Cerebellum (tissue), 4 donors: ENCODE measurements at places on chromosomes 3 and 15.

DNA sequence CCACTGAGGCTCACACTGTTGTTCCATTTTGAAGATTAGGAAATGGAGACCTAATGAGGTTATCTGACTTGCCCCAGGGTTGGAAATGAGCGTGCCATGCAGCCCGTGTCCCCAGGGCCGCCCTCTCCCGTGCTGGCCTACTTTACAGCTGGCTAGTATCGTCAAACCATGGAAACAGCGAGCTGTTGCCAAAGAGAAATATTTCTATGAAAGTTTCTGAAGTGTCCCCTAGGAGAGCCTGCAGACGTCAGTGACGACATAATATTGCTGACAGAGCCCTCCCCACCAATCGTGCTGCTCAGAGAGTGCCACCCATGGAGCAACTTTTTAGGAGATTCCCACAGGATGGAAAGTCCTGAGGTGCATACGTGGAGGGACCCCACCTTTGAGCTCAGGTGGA lies 11.2 kb upstream of the FAM174B start:
- no peak for DNase-seq

DNA sequence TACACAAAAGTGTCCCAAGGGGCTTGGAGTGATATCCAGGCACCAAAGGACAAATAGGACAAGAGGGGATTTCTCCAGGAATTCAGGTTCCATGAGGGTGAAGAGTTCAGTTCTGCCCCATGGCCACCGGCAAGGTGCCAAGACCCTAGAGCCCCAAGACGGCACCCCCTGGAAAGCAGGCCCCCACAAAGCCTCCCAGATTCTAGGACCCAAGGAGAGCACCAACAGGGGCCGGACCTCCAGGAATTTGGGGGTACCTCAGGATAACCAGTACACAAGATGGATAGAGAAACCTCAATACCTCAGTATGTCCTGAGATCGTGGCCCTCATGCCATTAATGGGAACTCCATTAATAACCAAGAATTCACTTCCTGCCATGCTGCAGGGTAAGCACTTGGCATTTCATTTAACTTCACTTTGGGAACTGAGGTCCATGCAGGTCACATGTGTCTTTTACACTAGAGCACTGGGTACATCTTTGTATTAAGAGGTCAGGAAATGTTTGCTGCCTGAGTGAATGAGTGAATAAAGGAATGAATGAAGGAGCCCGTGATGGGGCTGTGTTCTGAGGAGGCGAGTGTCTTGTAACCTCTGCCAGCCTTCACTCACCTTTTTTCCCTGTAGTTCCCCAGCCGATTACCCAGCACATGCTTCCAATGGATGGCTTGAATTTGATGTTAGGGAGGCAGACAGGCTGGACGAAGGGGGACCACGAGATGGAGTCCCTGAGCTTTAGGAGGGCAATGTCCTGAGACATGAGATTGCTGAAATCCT lies 15.5 kb upstream of the PRSS50 start:
- no peak for DNase-seq

GRCh38 chr3:187292631-187293515 lies 1.3 kb upstream of the MASP1 start:
- no peak for DNase-seq

DNA sequence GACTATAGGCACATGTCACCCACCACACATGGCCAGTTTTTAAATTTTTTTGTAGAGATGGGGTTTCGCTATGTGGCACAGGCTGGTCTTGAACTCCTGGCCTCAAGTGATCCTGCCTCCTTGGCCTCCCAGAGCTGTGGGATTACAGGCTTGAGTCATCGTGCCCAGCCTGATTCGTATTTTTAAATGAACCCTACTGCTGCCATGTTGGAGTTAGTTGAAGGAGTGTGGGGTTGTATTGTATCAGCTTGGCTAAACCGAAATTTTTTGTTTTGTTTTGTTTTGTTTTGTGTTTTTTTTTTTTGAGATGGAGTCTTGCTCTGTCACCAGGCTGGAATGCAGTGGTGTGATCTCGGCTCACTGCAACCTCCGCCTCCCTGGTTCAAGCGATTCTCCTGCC lies 11.8 kb upstream of the ZNF770 start:
- no peak for DNase-seq

GRCh38 chr3:112123548-112123947 lies 9.5 kb downstream of the GCSAM start:
- DNase-seq: no peak

DNA sequence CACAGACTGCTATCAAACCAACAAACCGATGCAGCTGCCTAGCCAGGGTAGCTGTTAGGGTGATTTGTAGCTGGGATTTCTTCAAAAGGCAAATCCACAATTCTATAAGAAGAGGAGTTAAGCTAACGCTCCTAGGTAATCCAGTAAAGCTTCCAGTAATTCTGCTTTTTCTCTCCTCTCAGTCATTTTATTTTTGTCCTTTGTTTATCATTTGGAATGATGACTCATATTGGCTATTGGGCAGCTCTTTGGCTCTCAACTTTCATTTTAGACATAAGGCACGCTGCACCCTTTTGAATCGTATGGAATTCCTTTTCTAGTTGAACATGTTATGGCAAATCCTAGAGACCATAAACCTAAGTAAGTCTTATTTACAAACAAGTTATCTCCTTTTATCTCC lies 53.2 kb upstream of the PPARG start:
- no peak for DNase-seq

- no peak for DNase-seq
These were observed 1.7 kb downstream of the TIPARP start for GRCh38 chr3:156675830-156676767.

- DNase-seq: no peak
These were observed 445.0 kb upstream of the PROK2 start for GRCh38 chr3:72229952-72230351.

GRCh38 chr3:149277331-149277813 lies 55.7 kb upstream of the CP start:
- no peak for DNase-seq

DNA sequence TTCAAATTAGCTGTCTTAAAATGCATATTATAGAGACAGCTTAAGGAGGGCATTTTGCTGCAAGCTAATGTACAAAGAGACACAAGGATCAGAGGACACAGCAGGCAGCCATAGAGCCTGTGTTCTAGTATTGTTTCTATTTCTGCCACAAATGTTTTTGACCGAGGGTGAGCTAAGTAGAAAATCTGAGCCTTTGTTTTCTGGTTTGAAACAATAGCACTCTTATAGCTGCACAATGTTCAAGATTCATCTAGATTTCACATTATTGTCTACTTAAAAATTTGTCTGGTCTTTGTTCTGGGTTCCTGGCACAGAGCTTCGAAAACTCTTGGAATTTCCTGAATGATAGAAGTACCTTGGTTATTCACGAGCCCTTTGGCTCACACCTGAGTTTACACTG lies 40.0 kb upstream of the TUSC7 start:
- DNase-seq: no peak

DNA sequence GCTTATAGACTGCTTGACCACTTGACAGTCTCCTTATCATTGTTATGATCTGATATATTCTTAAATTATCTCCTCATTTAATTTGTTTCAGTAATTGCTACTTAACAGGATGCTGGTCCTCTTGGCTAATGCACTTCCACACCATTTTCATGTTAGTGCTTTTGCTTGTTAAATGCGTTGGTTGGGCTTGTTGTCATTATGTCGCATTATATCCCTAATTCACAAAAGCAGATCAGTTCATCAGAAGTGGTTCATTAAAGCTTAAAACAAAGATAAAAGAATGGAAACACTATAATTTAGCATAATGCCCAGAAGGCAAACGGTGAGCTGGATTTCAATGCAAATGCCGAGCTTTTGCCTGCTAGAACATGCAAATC lies 17.1 kb upstream of the EHHADH start:
- no peak for DNase-seq

DNA sequence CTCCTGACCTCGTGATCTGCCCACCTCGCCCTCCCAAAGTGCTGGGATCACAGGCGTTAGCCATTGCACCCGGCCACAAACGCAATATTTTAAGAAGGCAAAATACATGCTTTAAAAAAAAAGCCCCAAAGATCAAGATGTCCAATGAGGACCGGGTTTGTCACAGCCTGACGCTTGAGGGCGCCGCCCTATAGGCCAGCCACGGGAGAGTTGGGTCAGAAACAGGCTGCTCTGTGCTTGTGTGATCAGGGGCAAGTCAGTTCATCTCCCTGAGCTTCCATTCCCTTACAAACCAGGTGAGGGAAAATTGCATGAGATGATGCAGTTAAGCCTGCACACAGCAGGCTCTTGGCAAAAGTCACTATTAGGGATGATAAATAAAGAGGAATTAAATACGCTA lies 23.9 kb downstream of the FAM174B start:
- no peak for DNase-seq

GRCh38 chr3:43289401-43289800 lies 3.1 kb downstream of the SNRK start:
- peak; percentile 24 for DNase-seq

- DNase-seq: no peak
These were observed 16.5 kb downstream of the MYH15 start for GRCh38 chr3:108493862-108494261.

- DNase-seq: no peak
These were observed 13.3 kb upstream of the TMEM87A start for GRCh38 chr15:42286445-42287029.

GRCh38 chr3:149442851-149443544 lies 31.5 kb upstream of the TM4SF4 start:
- no peak for DNase-seq

DNA sequence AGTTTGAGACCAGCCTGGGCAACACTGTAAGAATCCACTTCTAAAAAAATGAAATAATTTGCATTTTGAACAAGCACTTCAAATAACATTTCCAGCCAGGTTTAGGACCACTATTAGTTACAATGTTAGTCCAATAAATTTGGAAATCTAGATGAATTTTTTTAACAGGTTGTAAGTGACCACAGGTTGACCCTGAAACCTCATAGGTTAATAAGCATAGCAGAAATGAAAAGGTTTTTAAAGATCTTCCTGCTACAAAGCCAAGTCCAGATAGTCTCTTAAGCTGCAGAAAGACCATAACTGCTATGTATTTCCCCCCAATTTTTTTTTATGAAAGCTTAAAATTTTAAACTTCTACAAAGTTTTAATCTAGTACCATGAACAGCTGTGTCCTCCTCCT lies 1.5 kb upstream of the NIT2 start:
- DNase-seq: no peak

DNA sequence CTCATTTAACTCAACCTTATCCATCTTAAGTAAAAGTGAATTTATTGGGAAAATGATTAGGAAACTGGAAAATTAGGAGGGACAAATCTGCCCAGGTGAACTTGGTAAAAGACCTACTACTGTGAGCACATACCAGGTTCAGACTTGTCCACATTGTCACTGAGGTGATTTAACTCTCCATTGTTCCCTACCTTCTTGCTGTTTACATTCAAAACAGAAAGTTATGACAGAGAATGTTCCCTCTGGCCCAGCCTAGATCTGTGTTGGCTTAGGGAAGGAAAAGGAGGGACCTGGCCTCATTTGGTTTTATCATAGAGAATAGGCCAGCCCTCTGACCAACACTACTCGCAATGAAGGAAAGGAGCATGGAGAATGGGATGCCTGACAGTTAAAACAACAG lies 117.6 kb downstream of the SATB1 start:
- DNase-seq: no peak

GRCh38 chr3:47475029-47475569 lies 642 bp downstream of the SCAP start:
- DNase-seq: no peak

DNA sequence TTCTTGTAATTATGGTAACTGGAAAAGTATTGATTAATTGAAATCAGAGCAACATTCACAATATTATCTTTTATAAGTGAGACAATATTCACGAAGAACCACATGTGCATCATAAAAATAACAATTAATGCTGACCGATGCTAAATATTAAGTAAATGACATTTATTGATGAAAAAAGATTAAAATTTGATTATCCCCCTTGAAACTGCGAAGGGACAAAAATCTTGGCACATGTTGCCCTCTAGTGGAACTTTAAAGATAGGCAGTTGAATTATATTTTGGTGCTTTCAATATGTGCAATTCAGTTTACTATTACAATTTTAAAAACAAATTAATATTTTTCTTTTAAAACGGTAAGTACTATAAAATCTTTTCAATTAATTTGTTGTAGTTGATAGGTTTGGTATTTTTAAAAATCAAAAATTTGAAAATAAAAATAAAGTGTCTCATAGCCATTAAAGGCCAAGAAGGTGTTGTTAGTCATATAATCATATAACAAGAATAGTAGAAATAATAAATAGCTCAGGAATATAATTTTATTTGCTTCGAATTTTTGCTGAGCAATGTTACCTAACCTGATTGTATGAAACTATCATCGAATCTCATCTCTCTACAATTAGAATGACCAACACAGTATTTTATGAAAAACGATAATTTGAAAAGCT lies 270.2 kb downstream of the ROBO1 start:
- DNase-seq: peak; percentile 9

DNA sequence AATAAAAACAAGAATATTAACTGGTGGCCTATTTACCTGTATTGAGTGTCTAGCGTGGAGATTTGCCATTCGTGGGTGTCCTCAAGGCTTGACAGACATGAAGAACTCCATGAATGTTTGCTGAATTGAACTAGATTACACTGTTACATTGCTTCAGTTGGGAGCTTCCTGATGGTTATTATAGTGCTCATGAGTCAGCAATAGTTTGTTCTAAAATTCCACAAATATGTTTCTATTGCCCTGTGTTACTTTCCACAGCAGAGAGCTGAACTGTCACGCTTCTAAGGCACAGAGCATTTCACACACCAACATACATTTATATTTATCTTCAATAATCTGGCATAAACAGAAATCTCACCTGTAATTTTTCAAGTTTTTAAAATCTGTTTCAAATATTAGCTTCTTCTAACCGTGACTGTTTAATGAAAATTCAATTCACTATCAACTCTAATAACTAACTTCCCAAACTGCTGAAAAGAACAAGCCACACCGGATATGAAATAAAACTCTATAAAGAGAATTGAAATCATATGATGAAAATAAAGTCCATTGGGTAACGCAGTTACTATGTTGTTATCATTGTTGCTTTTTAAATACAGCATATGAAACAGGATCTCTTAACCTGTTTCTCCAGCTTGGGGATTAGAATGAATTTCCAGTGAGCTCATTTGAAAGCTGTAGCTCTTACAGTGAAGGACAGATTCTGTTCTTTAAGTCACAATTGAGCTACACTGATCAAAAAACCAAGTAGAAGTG lies 61.2 kb upstream of the MCF2L2 start:
- no peak for DNase-seq

GRCh38 chr3:179324270-179324754 lies 1.5 kb downstream of the ZNF639 start:
- DNase-seq: no peak

- no peak for DNase-seq
These were observed 1016.6 kb upstream of the CADM2 start for GRCh38 chr3:83941990-83942745.
